CD4-positive, alpha-beta T cell treated with Interferon gamma for 1 hour (primary cell): ENCODE measurements at places on chromosomes 3 and 15.

GRCh38 chr3:188943591-188943990, 228.2 kb upstream of the TPRG1 start:
- DNase-seq, result no peak

- no peak for DNase-seq
These were observed 17.3 kb upstream of the SOX14 start for GRCh38 chr3:137746808-137747207.

- peak; percentile 18 for DNase-seq
These were observed 6.7 kb downstream of the CA12 start for GRCh38 chr15:63374686-63375520.

DNA sequence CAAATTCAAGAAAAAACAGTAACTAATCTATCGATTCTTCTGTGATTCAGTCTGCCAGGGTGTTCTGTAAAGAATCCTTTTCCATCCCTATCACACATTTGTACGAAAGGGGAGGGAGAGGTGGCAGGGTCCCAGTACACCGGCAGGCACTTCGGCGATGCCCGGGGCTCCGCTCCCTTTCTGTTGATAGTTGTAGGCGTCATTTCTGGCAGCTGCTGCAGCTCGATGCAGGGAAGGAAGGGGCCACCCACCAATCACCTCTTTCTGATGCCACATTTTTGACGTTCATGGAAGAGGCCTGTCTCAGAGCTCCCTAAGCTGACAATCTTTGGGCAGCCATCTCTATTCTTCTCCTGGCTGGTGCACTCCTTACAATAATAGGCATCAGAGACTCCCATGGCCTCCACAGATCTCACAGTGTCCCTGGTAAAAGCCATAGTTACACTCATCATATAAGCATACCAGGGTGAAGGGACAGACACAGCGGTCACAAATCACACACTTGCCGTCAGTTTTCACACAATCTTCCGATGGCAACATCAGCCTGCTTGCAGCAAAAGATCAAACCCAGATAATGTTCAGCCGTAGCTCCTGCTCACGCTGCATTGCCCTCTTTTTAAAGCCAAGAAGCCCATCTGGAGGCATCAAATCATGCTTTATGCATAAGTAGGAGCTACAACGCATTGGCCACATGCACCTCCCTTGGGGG, 60.8 kb upstream of the ZBTB38 start:
- DNase-seq, result no peak

- peak; percentile 98 for DNase-seq
These were observed 496 bp upstream of the STAG1 start for GRCh38 chr3:136752422-136753325.

GRCh38 chr15:23648920-23649515, 1.4 kb upstream of the MAGEL2 start:
- no peak for DNase-seq

GRCh38 chr3:2250783-2251182, 152.1 kb downstream of the CNTN4 start:
- no peak for DNase-seq

DNA sequence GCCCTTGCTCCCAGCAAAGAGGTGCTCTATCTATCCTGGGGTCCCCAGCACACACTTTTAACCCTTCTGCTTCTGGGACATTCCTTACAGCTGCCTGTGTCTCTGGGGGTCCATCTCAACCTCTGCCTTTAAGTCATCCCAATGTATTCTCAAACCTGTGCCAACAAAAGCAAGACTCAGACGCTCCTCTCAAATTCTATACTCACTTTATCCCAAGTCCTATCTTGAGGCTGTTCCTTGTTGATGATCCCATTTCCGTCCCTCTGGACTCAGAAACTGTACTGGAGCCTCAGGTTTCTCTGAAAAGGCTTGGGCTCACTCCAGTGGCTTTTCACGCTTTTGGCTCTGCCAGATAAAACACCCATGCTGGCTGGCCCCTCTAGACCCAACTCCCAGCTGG, 69.7 kb downstream of the XXYLT1 start:
- DNase-seq, result no peak

DNA sequence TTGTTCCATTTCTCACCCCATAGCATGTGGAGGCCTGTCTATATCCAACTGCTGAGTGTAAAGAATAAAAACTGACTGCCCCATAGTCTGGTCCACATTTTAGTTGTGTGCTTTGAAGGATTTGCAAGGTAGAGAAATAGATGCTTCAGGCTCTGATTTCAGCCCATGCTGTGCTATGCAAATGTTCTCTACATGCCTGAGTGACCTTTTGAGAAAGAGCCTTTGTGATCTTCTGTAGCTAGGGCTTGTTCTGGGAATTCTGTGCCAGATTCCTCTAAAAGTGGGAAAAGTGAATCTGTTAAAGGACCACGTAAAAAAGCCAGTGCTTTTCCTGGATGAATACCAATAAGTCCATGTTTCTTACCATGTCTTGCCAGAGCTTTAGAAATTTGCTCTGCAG, 5.2 kb downstream of the KCTD6 start:
- DNase-seq, result no peak

GRCh38 chr3:196631682-196632045, 7.8 kb upstream of the NRROS start:
- no peak for DNase-seq

DNA sequence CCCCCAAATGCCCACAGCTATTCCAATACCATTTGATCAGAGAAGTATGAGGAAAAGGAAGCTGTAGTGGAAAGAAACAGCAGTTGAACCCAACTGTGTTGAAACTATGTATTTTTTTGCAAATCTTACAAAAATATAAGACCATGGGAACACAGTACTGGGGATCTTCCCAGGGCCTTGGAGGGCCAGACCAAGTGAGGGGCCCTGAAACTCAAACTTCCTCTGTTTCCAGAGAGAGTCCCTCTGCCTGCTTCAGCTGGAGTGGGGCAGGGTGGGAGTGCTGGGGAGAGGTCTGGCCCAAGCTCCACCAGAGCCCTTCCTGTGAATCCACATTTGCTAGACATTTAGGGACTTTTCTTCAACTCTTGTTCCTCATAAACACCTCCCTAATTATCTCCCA, 263.9 kb downstream of the CHST2 start:
- DNase-seq, result no peak

DNA sequence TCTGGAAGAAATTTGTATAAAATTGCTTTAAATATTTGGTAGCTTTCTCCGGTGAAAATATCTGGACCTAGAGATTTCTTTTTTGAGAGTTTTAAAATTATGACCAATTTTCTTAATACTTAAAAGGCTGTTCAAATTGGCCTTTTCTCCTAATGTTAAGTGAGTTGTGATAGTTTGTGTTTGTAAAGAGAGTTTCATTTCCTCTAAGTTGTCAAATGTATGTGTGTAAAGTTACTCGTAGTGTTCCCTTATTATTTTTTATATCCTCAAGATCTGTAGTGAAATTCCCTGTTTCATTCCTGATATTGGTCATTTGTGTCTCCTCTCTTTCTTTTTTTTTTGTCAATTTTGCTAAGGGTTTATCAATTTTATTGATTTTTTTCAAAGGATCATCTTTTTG, 92.6 kb upstream of the CTNNB1 start:
- no peak for DNase-seq

DNA sequence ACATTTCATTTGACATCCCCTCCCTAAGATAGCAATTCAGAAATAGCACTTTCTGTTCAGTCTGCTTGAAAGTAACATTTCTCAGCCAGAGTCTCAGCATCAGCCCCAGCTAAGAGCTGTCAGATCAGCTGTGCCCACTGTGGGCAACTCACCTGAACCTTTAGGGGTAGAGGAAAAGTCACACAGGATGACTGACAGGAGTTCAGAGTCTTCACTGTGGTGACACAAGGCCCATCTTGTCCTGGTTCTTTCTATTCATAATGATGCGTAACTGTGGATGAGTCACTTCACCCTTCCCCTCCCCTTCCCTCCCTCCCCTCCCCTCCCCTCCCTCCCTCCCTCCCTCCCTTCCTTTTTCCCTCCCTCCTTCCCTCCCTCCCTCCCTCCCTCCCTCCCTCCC, 96.1 kb upstream of the RASGRP1 start:
- no peak for DNase-seq

DNA sequence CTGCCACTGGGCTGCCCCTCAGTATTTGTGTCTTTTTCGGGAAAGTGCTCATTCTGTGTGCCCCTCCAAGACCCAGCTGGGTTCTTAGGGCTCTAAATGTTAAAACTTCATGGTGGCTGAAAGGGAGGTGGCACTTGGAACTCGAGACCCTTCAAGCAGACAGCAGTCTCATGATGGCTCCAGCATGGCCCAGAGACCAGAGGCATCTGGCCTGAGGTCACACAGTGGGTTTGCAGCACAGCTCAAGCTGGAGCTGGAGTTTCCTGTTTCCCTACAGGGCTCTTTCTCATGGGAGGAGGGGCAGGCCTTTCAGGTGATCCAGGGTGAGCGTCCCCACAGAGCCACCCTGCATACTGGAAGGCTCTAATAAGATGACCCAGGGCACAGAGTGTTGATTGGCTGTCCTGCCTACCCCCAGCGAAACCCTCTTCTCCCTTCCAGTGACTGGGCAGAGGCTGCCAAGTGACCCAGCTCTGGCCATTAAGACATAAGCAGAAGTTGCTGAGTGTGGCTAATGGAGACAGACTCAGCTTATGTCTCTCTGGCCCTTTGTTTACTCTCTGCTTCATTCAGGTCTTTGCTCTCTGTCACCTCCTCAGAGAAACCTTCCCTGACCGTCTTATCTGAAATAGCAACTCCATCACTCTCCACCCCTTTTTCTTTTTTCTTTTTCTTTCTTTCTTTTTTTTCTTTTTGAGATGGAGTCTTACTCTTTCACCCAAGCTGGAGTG, 166.6 kb upstream of the SMAD3 start:
- no peak for DNase-seq

GRCh38 chr15:66017000-66017399, 147.7 kb downstream of the RAB11A start:
- DNase-seq, result no peak

- no peak for DNase-seq
These were observed 13.6 kb upstream of the SLCO3A1 start for GRCh38 chr15:91839867-91840266.

DNA sequence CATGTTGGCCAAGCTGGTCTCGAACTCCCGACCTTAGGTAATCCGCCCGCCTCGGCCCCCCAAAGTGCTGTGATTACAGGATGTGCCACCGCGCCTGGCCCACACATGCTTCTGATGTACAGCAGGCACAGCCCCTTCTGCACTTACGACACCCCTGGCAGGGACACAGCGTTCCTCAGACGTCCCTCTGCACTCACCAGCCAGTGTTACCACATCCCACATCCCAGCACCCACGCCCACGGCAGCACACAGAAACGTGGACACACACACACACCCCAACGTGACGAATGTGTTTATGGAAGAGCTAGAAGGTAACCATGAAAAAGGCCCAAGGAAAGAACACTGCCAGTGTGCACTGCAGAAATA, 576 bp upstream of the RPAP1 start:
- peak; percentile 30 for DNase-seq

GRCh38 chr3:177673112-177673914, 476.0 kb upstream of the TBL1XR1 start:
- no peak for DNase-seq

DNA sequence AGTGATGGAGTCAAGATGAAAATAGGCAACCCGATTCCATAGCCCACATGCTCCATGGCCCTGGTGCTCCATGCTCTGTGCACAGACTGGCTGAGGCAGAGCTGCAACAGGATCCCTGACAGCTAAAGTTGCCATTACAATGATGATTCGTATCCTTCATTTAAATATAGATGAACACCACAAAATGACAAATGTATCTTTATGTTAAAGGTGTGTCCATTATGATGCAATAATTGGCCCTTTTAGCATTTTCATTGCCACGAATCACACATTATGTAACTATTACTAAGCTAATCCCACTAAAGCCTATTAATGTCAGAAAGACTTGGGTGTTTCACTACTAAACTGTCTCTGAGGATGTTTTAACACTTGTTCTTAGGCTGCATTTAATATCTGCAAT, 270.2 kb upstream of the THBS1 start:
- no peak for DNase-seq

DNA sequence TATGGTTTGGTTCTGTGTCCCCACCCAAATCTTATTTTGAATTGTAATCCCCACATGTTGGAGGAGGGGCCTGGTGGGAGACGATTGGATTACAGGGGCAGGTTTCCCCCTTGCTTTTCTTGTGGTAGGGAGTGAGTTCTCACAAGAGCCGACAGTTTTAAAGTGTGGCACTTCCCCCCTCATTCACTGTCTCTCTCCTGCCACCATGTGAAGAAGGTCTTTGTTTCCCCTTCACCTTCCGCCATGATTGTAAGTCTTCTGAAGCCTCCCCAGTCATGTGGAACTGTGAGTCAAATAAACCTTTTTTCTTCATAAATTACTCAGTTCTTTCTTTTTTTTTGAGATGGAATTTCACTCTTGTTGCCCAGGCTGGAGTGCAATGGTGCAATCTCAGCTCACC, 124.9 kb downstream of the IQCH start:
- DNase-seq, result no peak

- no peak for DNase-seq
These were observed 14.5 kb downstream of the RBP1 start for GRCh38 chr3:139524841-139525636.

DNA sequence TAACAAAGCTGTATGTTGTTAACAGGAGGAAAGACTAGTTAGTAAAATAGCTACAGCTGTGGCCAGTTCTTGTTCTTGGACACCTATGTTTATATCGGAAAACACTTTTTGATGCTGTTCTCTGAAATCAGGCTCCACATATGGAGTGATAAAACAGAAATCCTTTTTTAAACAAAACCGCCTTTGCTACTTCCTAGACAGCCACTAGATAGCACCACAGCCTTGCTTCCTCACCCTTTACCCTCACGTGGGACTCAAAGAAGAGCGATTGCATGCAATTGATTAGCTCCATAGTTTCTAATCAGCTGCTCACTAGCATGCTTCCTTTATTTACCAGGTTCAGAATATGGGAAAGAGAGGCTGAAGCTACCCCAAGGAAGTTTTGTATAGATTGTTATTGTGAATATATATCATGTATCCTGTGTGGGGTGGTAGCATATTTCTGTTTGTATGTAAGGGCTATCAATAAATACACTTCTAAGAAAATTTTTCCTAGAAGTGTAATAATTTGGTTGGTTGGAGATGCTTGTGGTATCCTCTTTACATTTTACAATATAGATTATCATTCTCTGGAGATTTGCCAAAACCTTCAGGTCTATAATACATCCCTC, 4.3 kb upstream of the MTFMT start:
- no peak for DNase-seq

DNA sequence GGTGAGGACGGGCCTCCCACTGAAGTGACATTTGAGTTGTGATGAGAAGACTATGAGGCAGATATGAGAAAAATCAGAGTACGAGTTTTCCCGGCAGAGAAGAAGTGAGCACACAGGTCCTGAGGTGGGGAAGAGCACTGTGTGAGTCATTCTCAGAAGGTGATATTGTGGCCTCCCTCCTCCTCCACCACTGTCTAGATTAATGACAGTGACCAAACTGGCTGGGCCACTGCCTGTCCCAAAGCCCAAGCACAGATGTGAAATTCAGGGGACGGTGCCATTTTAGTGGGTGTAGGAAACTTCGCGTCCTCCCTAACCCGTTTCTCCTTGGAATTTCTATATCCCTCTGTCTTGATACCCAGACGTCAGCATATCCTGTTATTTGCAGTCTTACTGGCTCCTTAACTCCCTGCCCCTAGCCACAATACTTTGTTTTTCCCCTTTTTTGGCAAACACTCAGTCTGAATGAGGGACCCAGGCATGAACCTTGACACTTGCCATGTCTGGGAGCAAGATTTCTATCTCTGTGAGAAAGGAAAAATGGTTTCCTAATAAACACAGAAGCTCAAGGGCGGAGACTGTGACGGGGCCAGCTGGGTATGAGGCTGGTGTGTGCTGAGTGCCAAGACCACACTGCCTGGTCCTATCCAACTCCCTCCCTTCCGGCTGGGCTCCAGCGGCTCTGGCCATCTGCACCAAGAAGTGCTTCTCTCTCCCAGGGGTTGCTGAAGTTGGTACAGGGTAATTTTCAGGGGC, 15.2 kb downstream of the PRICKLE2 start:
- DNase-seq, result no peak

GRCh38 chr15:29379647-29380046, 110.0 kb upstream of the NSMCE3 start:
- DNase-seq, result no peak
